ENCODE measurements at places on chromosomes 1 and 21.
A peak's percentile ranks its signal among the peaks of the same experiment; 100 is the strongest.

DNA sequence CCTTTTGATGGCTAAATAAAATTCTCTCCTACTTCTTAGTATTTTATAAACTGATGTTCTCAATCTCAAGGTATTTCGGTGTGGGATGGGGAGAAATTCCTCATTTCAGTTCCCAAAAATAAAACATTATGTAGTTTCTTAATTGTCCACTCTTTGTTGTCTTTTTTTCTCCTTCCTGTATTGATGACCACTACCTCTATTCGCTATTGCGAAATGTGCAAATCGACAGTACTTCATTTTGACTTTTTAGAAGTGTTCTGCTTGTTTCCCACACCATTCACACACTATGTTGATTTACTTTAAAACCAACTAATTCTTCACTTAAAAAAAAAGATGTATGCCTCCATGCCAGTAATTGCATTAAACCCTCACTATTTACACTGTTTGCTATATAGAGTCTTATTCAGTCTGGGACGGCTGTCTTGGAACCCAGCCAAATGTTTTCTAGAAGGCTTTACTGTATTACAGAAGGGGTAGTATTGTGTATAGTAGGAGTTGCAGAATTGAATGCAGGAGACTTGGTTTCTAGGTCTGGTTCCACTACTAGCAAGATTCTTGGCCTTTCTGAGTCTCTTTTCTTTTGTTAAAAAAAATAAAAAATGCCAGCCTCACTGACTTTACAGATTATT lies 5.6 kb downstream of the RNF2 start:
- DNase-seq: no peak

GRCh38 chr1:34784751-34785221 lies 3.8 kb downstream of the GJB3 start:
- no peak for DNase-seq

GRCh38 chr1:199291022-199291740 lies 652.3 kb downstream of the PTPRC start:
- DNase-seq: no peak

DNA sequence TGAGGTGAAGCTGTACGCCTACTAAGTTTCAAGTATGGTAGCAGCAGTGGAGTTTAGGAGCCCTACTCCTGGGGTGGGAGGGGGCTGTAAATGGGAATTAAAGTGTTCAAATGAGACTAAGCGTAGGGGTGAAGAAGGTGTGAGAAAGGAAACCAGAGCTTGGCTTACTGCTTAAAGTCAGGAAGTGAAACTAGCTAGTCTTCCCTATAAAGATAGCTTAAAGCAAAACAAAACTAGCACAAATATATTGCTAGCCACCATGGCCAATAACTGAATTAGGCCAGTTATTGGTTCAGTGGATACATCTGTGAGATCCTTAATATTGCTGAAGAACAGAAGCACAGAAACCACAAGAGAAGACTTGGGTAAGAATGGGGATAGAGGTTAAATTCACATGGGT lies 492.2 kb upstream of the PKN2 start:
- DNase-seq: no peak

GRCh38 chr1:232597721-232598120 lies 32.2 kb downstream of the SIPA1L2 start:
- DNase-seq: no peak

DNA sequence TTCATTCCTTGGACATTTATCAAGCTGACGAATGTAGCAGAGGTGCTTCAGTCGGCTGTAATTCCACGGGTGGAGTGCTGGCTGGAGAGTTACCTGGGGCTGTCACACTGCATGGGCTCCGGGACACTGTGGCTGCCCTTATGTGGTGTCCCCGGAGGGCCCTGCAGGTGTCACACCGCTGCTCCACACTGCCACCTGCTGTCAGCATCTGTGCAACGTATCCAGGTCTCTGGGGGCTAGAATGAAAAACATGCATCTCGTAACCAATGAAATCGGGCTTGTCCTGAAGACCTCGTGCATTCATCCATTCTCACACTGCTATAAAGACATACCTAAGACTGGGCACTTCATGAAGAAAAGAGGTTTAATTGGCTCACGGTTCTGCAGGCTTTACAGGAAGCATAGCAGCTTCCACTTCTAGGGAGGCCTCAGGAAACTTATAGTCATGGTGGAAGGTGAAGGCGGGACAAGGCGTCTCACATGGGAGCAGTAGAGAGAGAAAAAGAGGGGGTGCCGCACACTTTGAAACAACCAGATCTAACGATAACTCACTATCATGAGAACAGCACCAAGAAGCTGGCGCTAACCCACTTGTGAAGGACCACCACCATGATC lies 46.7 kb upstream of the PCBP3 start:
- DNase-seq: peak; percentile 86

- DNase-seq: no peak
These were observed 2.1 kb upstream of the TDRD5 start for GRCh38 chr1:179589509-179589908.

DNA sequence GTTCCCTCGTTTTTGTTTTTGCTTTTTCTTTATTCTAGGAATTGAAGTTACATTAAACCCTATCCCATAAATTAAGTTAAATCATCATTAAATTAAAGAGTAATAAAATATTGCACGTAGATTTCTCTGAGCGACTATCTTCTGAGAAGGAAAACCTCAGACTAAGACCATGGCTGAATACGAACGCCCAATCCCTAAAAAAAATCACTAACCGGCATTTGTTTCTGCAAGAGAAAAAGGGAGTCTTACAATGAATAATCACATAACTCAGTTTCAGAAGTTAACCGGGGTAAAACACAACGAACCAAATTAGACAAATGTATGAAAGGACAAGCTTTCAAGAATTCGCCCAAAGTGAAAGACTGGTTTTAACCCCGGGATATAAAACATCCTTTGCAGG lies 1.3 kb downstream of the PIK3R3 start:
- DNase-seq: no peak

DNA sequence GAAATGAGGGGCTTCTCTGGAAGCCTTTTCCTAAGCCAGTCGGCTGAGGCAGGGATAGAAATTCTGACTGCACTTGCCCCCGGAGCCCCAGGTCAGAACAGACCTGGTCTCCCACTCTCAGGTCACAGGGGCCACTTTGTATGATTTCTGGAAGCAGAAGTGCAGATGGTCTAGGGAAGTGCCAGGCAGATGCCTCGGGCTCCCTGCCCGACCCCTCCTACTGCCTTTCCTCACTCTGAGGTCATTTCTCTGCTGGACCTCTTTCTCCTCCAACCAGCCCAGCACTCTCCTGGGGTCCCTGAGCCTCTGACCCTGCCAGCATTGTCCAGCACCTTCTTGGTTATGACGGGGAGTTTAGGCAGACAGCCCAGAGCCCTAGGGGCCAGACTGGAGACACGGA lies 8.7 kb downstream of the RUNX3 start:
- DNase-seq: no peak

DNA sequence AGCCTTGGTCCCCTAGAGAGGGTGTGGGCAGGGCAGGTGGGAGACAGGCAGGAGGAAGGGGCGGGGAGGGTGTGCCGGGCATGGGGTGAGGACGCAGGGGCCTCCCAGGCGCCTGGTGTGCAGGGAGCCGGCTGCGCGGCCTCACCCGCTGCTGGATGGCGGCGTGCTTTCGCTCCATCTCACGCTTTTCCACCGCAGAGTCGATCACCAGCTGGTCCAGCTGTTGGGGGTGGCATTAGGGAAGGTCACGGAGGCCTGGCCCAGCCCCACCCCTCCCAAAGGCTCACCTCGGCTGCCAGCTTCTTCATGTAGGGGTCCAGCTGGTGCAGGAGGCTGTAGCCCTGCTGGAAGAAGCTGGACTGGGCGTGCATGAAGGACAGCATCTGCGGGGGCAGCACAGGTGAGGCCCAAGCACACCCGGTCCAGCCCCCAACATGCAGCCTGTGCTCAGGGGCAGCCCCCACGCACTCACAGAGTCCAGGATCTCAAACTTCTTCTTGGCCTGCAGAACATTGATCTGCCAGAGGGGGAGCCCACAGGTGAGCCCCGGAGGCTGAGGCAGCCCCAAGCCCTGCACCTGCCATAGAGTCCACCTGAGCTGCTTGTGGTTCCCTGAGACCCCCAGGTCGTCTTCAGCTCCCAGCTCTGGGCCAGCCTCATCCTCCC lies 7.9 kb downstream of the ACAP3 start:
- DNase-seq: peak; percentile 29

DNA sequence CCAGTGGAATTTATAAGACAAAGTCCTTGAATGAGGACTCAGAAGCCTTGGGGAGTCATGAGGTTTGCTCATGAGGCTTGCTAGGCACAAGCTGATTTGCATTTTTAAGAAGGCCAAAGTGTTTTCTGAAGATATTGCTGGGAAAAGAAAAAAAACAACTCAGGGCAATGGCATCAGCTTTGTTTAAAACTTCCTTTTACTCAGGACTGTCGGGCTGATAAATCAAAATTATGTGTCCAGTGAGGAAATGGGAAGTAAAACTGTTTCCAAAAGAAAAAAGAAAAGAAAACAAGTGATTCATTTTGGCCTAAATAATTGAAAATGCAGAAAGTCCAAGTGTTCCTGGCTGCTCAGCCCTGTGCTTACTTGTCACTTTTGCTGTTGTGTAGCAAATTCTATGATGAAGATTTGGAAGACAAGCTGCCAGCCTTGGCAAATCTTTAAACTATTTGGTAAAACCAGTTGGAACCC lies 282.4 kb downstream of the HLX start:
- no peak for DNase-seq

- DNase-seq: no peak
These were observed 46.8 kb upstream of the LAPTM5 start for GRCh38 chr1:30804352-30804751.

GRCh38 chr1:200971428-200971903 lies 52.0 kb downstream of the KIF21B start:
- no peak for DNase-seq

- no peak for DNase-seq
These were observed 25.7 kb upstream of the SPAG17 start for GRCh38 chr1:118210723-118211110.

DNA sequence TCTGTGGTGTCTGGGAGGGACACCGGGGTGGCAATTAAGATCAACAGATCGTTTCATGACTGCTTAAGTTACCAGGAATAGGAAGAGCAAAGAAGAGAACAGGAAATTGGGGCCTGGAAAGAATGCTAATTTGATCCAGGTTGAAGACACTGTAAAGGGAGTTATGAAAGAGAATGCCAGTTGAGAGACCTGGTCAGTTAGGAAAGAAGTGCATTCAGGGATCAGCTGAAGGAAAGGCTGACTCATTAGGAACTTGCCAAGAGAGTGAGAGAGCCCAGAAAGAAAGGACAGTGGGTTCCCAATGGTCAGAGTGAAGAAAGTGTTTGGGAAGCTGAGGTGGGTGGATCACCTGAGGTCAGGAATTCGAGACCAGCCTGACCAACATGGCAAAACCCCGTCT lies 119.6 kb downstream of the UBE2U start:
- DNase-seq: no peak

GRCh38 chr1:226525750-226526149 lies 22.8 kb upstream of the STUM start:
- no peak for DNase-seq

GRCh38 chr1:172107316-172107975 lies 266.1 kb downstream of the DNM3 start:
- DNase-seq: no peak

DNA sequence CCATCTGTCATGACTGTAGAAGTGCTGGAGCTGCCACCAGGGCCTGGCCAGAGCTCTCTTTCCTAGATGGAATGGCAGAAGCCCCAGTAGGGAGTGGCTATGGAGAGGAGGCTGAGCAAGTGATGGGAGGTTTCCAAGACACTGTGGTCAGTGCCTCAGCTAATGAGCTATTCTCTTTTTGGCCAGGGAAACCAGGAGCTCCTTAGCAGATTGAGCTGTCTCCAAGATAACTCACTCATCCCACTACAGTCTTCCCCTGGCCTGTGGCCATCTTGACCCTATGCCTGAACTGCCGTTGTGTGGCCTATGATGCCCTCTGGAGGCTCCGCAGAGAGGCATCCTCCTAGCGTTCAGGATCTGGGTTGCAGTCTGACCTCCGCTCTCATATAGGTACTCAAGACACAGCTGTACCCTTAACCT lies 60.5 kb downstream of the ERI3 start:
- DNase-seq: no peak

DNA sequence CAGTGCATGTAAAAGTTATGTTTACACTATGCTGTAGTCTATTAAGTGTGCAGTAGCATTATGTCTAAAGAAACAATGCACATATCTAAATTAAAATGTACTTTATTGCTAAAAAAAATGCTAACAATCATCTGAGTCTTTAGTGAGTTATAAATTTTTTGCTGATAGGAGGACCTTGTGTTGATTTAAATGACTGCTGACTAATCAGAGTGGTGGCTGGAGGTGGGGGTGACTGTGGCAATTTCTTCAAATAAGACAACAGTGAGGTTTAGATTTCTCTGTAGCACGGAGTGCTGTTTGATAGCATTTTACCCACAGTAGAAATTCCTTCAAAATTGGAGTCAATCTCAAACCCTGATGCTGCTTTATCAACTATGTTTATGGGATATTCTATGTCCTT lies 37.0 kb downstream of the HS2ST1 start:
- no peak for DNase-seq

DNA sequence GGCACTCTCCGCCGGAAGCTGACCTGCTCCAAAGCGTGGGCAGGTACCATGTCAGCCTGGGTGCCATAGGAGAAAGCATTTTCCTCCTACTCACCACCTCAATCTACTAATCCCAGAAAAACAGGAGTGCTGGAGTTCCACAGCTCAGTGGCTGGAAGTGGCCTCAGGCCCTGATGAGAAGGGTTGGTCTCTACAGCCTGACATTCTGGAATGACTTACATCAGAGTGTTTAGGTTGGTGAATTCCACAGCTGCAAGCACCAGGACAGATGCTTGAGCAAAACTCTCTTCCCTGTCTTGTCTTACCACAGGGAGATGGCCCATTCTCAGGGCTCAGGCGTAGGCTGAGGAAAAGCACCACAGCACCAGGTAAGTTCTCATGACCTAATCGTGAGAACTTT lies 5.5 kb downstream of the SEC16B start:
- DNase-seq: no peak

DNA sequence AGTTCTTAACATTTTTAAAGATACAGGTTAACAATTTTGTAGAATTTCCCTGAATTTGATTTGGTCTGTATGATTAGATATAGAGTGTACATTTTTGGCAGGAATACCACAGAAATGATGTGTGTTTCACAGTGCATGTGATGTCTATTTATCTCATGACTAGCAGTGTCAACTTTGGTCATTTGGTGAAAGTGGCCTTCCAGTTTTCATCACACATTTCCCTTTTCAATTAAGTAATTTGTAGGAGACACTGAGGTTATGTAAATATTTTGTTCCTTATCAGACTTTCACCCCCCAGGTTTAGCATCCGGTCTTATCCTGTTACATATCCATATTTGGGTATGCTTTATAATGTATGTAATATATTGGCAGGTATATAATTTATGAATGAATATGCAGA lies 41.8 kb downstream of the MAP3K7CL start:
- DNase-seq: no peak

- DNase-seq: no peak
These were observed 610.7 kb downstream of the NPHP4 start for GRCh38 chr1:5381491-5381890.

GRCh38 chr1:20100632-20101355 lies 18.5 kb downstream of the PLA2G2D start:
- DNase-seq: peak; percentile 27

GRCh38 chr21:45001134-45002095 lies 61.6 kb downstream of the SLX9 start:
- DNase-seq: no peak

All from activated naive CD4-positive, alpha-beta T cell treated with Interleukin-2 at 50 U/mL for 16 hours (primary cell).